Activated naive CD4-positive, alpha-beta T cell treated with anti-CD3 and anti-CD28 coated beads for 36 hours (primary cell): ENCODE measurements at places on chromosomes 12 and 14. TPM values are rescaled to one million over a fixed set of nuclear protein-coding genes. Genes with fewer than 3 reads are reported as not detected.

The PTHLH gene
- total RNA-seq = not detected

The ADGRD1 gene
- not detected for total RNA-seq

The TPH2 gene
- total RNA-seq = not detected

The BBOF1 gene
- total RNA-seq = 1.3 TPM

The CCDC197 gene
- total RNA-seq = not detected

The AQP2 gene
- not detected for total RNA-seq

The CPSF2 gene
- total RNA-seq = 115 TPM

The RND1 gene
- 6.8 TPM for total RNA-seq

The DCAF5 gene
- total RNA-seq = 34.5 TPM

The PRH2 gene
- total RNA-seq = not detected

The RPGRIP1 gene
- total RNA-seq = not detected

The CKB gene
- total RNA-seq = 4.9 TPM

The FAM186B gene
- 0.12 TPM for total RNA-seq

The RGS6 gene
- not detected for total RNA-seq

The KRT6C gene
- not detected for total RNA-seq
